Purkinje cell (primary cell): ENCODE measurements at places on chromosomes 12 and 14. TPM values are rescaled to one million over a fixed set of nuclear protein-coding genes. Genes with fewer than 3 reads are reported as not detected.

OASL gene
- 0.22 TPM in 1 of 2 replicates, not detected in the other for polyA plus RNA-seq

CBLN3 gene
- polyA plus RNA-seq, result 2.9 and 5.2 TPM in 2 replicates

DNAI7 gene
- 2.0 and 6.2 TPM in 2 replicates for polyA plus RNA-seq

KRT85 gene
- not detected in 2 replicates for polyA plus RNA-seq

BRMS1L gene
- polyA plus RNA-seq, result 51.5 and 56.9 TPM in 2 replicates

MANSC4 gene
- not detected in 2 replicates for polyA plus RNA-seq

GALNT9 gene
- polyA plus RNA-seq, result 0.14 and 7.9 TPM in 2 replicates

SLC24A4 gene
- polyA plus RNA-seq, result 0.79 TPM in 1 of 2 replicates, not detected in the other

TMED8 gene
- polyA plus RNA-seq, result 50.6 and 64.2 TPM in 2 replicates

PTCSC3 gene
- not detected in 2 replicates for polyA plus RNA-seq
